LHCN-M2 (cell line): ENCODE measurements at places on chromosomes 7 and 10. TPM values are rescaled to one million over a fixed set of nuclear protein-coding genes. Genes with fewer than 3 reads are reported as not detected.

- DNase-seq: peak; percentile 27
These were observed 9.9 kb upstream of the SPAG6 start for GRCh38 chr10:22335173-22335933.

GIMAP6 gene
- total RNA-seq: not detected in 2 replicates

DNA sequence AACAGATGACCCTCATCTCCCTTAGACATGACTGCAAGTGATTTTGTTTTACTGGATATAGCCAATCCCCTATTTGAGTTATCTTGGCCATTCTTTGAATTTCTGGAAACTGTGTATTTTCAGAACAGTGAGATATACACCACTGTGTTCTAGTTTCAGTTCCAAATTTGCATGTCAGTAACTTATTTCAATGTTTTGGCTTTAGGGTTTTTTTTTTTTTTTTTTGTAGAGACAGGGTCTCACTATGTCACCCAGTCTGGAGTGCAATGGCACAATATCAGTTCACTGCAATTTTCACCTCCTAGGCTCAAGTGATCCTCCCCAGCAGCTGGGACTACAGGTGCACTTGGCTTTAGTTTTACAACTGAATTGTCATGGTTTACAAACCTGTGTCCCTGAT lies 67.2 kb downstream of the ATAD1 start:
- DNase-seq: no peak

- no peak for DNase-seq
These were observed 703.9 kb downstream of the PARD3 start for GRCh38 chr10:34111179-34111578.

DNA sequence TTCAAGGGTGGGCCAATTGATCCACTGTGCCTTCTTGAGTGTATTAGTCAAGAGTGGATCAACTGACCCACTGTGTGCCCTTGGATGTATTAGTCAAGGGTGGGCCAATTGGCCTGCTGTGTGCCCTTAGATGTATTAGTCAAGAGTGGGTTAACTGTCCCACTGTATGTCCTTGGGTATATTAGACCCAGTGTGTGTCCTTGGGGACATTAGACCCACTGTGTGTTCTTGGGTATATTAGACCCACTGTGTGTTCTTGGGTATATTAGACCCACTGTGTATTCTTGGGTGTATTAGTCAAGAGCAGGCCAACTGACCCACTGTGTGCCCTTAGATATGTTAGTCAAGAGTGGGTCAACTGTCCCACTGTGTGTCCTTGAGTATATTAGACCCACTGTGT lies 601.8 kb downstream of the TYW1 start:
- DNase-seq: no peak

DNA sequence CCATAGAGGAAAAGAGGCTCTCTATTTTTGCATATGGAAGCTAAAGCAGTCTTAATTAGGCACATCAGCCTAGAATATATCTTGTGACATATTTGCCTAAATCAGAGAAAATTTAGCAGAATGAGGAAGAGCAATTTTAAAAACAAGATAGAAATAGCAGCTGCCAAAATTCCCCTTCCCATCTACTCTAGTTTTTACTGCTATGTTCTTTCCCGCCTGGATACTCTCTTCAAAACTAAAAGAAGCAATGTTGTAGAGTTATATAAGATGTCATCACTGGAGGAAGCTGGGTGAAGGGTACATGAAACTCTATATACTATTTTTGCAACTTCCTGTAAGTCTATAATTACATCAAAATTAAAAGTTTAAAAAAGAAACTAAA lies 87.0 kb downstream of the ARMH3 start:
- DNase-seq: no peak

DNA sequence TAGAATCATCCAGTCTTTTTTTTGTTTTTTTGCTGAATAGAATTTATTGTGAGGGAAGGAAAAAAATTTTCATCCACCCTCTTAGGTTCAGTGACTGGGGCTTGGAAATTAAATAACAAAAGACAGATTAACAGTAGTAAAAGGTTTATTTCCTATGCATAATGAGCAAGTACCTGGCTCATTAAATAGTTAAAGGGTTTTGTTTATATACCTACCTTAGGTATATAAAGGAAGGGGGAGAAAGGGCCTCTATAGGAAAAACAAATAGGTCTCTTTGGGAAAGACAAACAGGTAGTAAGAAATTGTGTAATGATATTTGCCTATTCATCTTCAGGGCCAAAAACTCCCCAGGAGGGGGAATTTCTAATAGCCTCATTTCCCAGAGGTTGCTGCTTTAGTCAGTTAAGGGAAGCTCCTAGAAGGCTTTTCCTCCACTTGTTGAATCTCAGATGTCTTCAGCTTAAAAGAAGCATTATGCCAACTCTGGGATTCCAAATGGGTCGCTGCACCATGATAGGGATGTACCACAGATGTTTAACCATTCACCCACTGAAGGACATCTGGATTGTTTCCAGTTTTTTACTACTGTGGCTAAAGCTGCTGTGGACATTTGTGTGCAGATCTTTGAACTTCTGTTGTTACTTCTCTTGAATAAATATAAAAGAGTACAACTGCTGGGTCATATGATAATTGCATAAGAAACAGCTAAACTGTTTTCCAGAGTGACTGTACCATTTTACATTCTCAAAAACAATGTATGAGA lies 11.3 kb downstream of the ACADSB start:
- no peak for DNase-seq

PBLD gene
- 6.2 and 6.8 TPM in 2 replicates for total RNA-seq

- DNase-seq: peak; percentile 71
These were observed 133.8 kb upstream of the AGR3 start for GRCh38 chr7:17015598-17016031.

DNA sequence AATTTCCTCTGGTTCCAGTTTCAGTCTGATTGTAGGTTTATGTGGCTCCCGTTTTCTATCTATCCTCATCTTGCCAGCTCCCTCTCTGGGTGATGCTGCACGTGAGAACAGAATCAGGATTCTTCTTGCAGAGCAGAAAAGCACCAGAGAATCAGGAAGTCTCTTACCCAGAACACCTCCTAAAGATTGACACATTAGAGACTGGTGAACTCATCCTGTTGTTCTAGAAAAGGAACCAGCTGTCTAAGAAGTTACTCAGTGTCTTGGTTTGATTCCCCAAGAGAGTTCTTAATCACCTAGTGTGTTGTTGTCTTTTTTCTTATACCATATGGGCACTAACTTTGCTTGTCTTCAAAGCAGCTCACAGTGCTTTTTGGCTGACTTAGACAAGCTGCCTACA lies 152.4 kb downstream of the DGKI start:
- DNase-seq: peak; percentile 95

DNA sequence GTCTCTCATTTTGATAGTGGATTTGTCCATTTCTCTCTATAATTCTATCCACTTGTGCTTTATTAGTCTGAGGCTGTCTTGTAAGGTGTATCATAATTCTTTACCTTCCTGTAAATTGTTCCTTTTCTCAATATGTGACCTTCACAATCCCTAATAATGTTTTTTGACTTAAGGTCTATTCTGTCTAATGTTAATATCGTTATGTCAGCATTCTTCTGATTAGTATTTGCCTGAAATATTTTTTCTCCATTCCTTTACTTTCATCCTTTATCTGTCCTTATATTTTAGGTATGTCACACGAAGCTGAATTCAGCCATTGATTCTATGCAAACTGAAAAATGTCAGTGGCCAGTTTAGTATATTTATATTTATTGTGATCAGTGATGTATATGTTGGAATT lies 99.8 kb downstream of the HBP1 start:
- no peak for DNase-seq

DNA sequence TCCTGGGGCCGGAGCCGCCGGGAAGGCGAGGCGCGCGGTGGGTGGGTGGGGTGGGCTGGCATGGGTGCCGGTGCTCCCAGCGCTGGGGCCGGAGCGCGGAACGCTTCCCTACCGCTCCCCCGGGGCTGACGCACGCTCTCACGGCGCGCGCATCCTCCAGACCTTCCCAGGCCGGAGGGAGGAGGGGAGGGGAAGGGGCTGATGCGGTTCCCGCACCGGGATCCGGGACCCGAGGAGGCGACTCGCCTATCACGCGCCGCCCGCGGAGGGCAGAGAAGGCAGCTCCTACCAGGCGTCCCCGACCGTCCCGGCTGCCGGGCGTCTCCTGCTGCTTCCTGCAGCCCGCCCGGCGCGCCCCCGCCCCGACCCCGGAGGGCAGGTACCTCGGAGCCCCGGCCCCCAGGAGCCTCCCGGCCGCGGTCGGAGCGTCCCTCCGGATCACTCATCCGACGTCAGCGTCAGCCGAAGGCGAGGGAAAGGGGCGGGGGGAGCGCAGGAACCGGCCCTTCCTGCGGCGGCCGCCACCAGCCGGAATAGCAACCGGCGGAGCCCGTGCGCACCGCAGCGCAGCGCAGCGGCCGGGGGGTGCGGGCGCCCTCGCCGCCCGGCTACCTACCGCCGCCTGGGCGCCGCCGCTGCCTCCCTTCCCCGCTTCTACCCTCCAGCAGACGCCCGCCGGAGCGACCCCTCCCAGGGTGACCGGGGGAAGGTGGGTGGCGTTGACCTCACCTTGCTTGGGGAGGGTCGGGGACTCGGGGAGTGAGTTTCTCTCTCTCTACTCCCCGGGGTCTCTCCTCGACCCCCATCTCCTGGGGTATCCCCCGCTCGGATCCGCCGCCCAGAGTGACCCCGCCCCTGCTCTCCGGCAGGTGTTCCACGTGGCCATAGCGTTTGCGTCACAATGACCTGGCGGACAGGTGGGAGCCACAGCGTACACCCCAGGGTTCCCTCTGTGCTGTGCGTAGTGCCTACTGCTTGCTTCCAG lies at the start of gene ICA1:
ICA1 (minus strand) TSS at position 457 of the 985 bp plus-strand sequence. CDS start 26,241 bp downstream, outside the sequence.
- no peak for DNase-seq

GRCh38 chr10:20927456-20927855 lies 30.3 kb upstream of the NEBL start:
- DNase-seq: no peak

SORBS1 gene
- total RNA-seq: 3.7 and 6.5 TPM in 2 replicates

CCT6A gene
- total RNA-seq: 318 and 320 TPM in 2 replicates

CALY gene
- not detected in 2 replicates for total RNA-seq

DNA sequence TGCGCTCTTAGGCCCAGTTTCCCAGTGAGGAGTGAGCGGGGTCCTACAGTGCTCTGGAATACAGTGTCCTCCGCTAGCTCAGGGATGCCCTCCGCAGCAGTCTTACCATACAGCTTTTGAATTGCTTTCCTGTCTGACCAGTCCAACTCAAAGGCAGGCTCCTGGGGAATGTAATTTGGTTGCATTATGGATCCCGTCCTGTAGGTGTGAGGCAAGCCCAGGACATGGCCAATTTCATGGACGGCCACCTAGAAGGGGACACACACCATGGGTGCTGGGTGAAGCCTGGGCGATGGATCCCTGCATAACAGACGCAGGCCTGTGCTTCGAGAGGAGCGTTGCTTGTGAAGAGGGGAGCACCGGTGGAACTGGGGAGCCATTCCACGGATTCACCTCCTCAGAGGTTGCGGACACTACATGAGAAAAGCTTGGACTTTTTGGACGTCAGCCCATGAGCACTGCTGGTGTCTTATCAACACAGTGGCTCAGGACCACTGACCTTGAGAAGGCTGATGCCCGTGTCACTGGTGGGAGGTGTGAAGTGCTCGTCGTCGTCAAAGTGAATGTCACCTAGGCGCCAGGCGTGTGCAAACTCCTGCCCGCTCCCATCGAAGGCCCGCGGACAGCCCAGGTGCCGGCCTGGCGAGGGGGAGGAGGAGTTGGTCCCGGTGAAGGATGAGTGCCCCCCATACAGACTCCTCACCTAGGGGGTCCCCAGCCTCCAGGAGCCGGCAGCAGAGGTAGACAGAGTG lies 3.3 kb downstream of the MMP21 start:
- no peak for DNase-seq

PURB gene
- 41.9 and 62.3 TPM in 2 replicates for total RNA-seq

AIFM2 gene
- total RNA-seq: 5.8 and 6.9 TPM in 2 replicates

- DNase-seq: peak; percentile 7
These were observed 35.5 kb downstream of the LRMDA start for GRCh38 chr10:75466886-75467285.

- peak; percentile 57 for DNase-seq
These were observed 36.3 kb downstream of the LAMB4 start for GRCh38 chr7:108093851-108094331.

GRCh38 chr7:55420530-55420929 lies 55.4 kb downstream of the LANCL2 start:
- peak; percentile 76 for DNase-seq

DNA sequence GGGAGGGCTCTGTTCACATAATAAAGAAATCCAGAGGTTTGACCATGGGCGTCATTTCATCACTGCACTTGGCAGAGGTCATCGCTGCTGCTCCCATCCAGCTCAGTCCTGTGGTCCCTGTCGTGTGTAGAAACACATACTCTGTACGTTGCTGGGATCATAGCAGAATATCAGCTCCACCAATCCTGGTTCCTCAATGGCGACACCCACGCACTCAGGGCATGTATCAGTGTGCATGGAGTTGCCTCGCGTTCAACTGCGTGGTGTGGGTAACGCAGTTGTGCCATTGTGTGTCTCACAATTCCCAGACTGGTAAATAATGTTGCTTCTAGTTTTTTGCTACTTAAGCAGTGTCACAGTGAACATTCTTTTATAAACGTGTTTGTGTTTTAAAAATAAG lies 111.1 kb downstream of the LHPP start:
- no peak for DNase-seq

DNA sequence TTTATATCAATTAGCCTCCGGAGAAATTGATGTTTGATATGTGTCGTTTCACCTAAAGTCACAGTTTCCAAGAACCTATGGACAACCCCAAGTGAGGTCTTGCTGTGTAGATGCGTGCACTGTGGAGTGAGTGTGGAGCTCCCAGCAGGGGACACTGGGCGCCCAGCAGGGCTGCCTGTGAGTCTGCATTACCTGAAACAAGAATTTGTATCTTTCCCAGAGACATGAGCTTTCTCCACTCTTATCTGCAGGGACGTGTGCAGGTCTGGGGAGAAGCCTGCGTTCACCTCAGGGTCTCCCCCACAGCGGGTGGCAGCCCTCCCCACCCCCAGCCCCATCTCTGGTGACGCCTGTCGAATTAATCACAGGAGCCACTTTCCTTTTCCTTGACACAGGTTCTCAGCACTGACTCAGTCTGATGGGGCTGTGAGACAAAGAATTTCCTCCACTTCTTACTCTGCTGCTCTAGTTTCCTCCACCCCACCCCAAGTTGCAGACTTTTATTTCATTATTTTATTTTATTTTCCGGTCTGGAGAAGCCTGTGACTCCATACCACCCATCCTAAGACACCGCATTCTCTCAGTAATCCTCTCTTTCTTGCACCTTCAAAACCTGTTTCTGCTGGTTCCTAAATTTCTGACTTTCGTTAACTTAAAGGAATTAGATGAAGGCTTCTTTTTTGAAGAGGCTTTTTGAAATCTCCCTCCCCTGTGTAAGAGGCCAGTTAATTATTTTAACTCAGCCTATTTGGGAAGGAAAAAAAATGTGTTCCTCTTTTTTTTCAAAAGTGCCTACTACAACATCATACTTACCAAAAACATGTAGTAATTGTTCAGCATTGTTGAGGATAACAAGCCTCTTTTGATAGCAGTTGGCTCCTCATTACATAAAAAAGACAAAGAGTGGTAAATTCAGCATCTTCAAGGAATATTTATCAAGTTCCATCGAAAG lies 17.0 kb upstream of the INSIG1 start:
- DNase-seq: no peak

DNA sequence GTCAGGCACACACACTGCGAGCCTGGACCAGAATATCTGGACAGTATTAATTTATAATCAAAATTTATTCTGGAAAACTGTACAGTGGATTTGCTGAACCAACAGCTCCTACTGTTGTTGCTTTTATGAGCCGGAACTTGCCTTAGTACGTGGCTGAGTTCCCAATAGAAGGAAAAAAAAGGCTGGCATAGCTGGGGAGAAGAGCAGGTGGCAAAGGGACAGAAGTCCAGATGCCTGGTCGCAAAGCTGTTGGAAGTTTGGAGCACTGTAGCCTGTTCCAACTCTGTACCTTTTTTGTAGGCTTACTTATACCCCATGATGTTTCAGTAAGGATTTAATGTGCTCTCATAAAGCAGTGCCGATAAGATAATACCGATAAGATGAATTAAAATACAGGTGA lies 333.8 kb downstream of the ABCA13 start:
- DNase-seq: no peak

- no peak for DNase-seq
These were observed 192.1 kb upstream of the MGMT start for GRCh38 chr10:129274748-129275474.
